NCI-H1436 treated with DMSO at 0.1 percent for 48 hours (cell line): ENCODE measurements at places on chromosomes 13 and 19.

- DNase-seq: no peak
Observed at GRCh38 chr19:5109560-5109959, 140.6 kb downstream of the KDM4B start.

DNA sequence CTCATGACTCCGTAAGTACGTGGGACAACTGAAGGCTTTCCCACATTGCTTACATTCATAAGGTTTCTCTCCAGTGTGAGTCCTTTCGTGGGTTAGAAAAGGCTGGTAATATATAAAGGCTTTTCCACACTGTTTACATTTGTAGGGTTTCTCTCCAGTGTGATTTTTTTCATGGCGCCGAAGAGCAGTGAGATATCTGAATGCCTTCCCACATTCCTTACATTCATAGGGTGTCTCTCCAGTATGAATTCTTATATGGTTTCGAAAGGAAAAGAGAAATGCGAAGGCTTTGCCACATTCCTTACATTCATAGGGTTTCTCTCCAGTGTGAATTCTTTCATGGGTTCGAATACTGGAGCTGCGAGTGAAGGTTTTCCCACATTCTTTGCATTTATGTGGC lies 29.5 kb downstream of the ZNF490 start:
- no peak for DNase-seq

DNA sequence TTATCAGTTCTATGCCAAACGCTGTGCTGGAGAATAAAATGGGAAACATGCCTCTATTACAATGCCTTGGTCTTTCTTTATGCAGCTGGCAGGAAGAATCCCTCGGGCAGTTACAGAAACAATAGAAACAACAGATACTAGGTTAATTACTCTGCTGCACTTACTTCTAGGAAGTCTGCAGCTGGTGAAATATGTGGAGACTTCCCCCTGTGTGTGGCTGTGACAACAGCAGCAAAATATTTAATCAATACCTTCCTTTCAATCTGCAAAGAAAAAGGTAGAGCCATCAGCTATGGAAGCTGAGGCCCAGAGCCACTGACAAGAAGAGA lies 9.9 kb downstream of the STOML3 start:
- no peak for DNase-seq

- no peak for DNase-seq
Observed at GRCh38 chr19:41408256-41408655, 10.6 kb downstream of the BCKDHA start.

GRCh38 chr19:49830766-49831165 lies 12.7 kb downstream of the MED25 start:
- no peak for DNase-seq

DNA sequence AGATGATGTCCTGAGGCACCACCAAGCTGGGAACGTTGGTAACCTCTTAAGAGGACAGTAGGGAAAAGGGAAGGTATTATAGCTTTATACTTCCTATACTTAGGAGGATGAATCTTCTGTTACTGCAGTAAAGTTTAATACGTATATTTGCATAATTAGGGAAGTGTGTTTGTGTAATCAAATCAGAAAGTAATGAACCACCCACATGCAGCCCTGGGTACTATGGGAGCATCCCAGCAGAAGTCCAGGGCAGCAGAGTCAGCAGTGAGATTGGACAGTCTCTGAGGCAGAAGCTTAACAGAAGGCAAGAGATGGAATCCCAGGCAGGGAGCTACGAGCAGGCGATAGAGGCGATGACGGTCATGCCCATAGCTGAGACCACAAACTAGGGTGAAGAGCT lies 12.5 kb downstream of the SAFB start:
- DNase-seq: no peak

- no peak for DNase-seq
Observed at GRCh38 chr13:75796825-75797224, 160.7 kb downstream of the LMO7 start.

GRCh38 chr19:41927497-41928192 lies 604 bp downstream of the ERFL start:
- no peak for DNase-seq

GRCh38 chr13:99281811-99282263 lies 23.7 kb upstream of the GPR18 start:
- no peak for DNase-seq

DNA sequence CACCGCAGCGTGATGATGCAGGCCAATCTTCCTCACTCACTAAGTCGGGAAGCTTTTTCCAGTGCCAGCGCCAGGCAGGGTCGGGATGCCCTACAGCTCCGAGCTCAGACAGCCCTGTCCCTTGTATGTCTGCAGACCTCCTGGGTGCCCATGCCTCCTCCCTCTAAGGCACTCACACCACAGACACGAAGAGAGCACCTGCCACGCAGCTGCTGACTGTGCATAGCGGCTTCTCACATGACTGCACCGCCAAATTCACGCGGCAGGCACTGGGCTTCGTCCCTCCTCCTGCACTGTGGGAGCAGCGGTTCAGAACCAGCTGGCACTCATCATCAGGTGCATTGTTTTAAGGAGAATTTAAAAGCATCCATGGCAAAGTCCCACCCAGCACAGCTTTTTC lies 88.1 kb downstream of the SLC7A1 start:
- DNase-seq: no peak

- no peak for DNase-seq
Observed at GRCh38 chr13:95315752-95316151, 14.5 kb upstream of the ABCC4 start.

GRCh38 chr13:75804054-75804453 lies 167.9 kb downstream of the LMO7 start:
- DNase-seq: no peak

- DNase-seq: no peak
Observed at GRCh38 chr19:15837221-15837731, 21.8 kb upstream of the OR10H1 start.

DNA sequence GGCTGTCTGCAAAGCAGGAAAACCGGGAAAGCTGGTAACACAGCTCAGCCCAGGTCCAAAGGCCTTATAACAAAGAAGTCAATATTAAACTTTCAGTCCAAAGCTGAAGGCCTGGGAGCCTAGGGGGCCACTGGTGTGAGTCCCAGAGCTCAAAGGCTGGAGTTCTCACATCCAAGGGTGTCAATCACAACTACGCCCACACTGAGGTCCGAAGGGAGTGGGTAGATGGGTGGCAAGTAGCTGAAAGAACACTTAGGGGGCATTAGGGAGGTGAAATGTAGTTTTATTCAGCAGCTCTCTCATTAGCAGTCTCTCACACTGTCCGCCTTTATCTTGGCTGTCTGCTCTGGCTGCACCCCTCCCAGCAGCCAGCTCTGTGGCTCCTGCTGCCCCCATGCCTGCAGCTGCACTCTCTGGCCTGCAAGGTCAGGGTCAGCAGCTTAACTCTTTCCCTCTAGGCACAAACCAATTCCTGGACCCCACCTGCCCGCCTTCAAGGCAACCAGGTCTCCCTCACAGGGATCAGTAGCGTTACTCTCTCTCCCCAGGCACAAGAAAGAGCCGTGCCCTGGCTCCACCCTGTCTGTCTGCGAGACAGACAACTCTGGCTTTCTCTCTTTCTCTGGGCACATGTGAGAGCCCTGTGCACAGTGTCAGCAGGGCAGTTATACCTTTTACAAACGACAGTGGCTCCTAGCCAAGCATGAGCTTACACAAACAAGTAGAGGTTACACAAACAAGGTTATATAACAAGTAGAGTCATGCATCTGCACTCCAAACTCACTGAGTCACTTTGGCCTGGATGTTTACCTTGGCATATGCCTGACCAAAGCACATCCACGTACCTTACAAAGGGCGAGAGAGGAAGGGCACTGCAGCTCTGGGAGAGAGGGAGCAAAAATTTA lies 249.4 kb upstream of the PCDH20 start:
- no peak for DNase-seq

GRCh38 chr13:110812121-110812868 lies 98.8 kb downstream of the ING1 start:
- DNase-seq: no peak

GRCh38 chr13:112986946-112987681 lies 18.1 kb downstream of the MCF2L start:
- DNase-seq: no peak

GRCh38 chr19:7808108-7808507 lies 21.9 kb upstream of the EVI5L start:
- DNase-seq: no peak

DNA sequence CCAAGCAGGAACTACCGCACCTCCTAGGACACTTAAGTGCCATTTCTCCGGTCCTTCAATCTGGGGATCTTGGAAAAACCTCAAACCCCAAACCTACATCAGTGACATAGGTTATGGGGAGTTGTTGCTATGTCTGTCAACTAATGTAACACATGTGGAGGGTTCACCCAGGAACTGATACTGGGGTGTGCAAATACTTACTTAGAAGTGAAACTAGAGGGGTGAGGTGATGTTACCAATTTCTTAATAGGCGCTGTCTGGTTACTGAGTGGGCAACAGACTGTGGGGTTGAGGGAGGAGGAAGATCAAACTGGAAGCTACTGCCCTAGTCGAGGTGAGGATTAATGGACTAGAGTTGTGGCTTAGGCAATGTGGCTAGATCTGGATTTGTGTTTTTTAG lies 1.9 kb downstream of the ZNF586 start:
- no peak for DNase-seq

GRCh38 chr13:29958476-29958875 lies 108.1 kb upstream of the UBL3 start:
- no peak for DNase-seq

GRCh38 chr13:43805071-43805468 lies 18.3 kb upstream of the ENOX1 start:
- DNase-seq: no peak

- no peak for DNase-seq
Observed at GRCh38 chr19:4414144-4414799, 11.8 kb downstream of the CHAF1A start.

DNA sequence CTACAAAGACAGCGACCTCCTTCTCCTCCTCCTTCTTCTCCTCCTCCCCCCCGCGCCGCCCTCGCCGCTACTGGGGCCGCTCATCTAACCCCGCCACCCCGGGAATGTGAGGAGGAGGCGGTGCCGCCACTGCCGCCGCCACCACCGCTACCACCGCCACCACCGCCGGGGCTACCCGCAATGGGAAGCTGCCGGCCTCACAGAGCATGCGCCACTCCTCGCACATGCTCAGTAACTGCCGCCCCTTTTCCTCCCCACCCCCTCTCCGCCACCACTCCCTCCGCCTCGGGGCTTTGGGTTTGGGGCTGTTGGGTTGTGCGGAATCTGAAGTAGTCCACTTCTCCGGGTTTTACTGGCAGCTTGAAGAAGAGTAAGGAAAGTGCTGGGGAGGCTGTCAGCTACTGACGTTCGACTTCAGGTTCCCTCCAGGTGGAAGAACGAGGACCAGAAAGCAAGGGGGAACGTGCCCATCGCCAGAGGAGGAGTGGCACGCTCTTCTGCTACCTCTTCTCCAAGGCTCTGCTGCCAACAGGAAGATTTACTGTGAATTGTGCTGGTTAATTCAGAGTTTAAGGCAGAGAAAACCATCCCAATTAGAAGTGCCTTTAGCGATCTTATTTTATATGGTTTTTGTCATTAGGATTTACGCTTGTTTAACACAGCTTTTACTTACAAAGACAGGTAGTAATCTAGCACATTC lies at the start of gene MYCBP2:
MYCBP2 (minus strand) TSS at position 190 of the 700 bp plus-strand sequence. CDS start 319 bp downstream, outside the sequence.
- DNase-seq: peak; percentile 94

GRCh38 chr19:29777781-29778309 lies 33.9 kb upstream of the CCNE1 start:
- no peak for DNase-seq

- no peak for DNase-seq
Observed at GRCh38 chr13:40986101-40986856, 32.8 kb downstream of the ELF1 start.

DNA sequence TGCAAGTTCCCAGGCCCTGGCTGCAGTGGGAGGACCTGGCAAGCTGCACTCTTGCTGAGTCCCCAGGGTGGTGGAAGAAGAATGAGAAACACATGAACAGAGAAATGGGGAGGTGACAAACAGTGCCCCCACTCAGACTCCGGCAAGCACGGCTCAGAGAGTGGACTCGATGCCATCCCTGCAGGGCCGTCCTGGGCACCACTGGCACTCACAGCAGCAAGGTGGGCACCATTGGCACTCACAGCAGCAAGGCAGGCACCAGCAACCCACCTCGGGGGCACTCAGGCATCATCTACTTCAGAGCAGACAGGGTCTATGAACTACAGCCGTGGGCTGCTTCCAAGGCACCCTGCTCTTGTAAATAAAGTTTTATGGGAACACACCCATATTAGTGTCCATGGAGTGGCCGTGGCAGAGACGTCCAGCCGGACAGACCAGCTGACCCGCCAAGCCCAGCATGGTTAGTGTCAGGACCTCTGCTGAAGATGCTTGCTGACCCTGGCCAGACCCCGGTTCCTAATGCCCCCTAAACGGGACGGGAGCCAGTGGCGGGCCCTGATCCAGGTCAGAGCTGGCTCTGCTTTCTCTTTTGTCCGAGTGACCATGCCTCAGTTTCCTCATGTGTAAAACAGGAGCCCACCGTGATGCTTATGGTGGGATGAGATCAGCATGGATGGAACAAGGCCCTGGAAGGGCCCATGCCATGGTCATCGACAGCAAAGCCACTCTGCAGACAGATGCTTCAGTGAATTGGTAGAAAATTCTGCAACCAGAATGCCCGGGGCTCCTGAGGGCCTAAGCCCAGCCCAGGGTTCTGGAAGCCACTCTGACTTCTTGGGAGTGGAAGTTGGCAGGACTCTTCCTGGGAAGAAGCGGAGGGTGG lies 2.1 kb upstream of the F10 start:
- no peak for DNase-seq

DNA sequence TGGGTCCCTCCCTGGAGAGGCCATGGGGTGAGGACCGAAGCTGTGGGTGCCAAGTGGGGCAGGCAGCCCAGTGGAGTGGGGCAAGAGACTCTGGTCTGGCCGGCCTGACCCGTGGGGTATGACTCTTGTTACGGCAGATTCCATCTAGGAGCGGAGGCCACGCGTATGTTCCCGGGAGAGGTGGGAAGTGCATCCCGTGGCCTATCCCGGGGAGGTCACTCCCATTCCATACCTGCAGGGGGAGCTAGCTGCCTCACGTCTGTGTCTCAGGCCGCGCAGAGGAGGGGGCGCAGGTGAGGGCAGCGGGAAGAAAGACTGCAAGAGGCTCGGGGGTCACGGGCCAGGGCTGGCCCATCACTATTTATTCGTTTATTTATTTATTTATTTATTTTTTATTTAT lies 4.9 kb downstream of the CSNK1G2 start:
- no peak for DNase-seq

DNA sequence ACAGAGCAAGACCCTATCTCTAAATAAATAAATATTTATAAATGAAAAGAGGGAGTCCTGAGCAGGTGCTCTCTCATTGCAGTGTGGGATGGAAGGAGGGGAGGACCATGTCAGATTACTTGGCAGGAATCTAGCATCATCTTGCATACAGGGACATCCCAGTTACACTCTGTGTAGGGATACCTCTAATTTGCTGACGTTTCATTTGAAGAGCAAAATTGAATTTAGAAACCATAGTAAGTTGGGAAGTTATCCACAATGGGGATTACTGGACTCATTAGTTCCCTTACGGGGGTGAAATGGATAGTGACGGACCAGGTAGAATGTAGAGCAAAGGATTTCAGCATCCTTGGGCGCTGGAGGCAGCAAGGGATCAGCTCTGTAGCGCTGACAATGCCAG lies 52.1 kb downstream of the ARHGEF18 start:
- no peak for DNase-seq

GRCh38 chr13:33629605-33630360 lies 188.2 kb upstream of the RFC3 start:
- DNase-seq: no peak
